ENCODE measurements at places on chromosomes 11 and 22.

- no peak for DNase-seq
Measured at GRCh38 chr11:60935676-60936442, 11.6 kb downstream of the TMEM132A start.

DNA sequence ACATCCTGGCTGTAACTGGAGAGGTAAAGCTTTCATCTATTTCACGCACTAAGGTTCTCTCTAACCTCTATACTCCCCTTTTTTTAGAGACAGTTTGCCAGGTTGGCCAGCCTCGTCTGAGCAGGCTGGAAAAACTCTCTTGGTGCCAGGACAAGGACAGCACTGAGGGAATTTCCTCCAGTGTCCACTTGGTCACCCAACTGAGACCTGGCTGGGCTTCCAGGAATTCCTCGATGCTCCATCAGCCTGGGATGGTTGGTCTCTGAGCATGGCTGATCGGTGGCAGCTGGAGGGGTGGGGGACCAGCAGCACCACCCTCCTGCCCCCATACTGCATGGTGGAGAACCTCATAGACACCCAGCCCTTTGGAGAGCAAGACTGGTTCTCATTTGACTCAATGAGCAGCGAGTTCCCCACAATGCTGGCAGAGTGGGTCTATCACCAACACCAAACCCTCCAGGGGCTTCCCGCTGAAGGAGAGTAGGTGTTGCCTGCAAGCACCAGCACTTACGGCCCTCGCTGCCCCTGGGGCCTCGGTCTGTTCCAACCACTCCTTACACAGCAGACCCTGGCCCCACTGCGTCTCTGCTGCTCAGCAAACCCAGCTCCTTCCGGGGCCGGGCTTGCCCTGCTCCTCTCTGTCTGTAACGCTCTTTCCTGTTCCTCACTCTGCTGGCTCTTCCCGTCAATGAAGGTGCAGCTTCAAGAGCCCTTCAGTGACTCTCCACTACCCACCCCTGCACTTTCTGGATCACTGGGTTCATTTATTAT is 122.2 kb downstream of the ST3GAL4 start:
- DNase-seq, result no peak

DNA sequence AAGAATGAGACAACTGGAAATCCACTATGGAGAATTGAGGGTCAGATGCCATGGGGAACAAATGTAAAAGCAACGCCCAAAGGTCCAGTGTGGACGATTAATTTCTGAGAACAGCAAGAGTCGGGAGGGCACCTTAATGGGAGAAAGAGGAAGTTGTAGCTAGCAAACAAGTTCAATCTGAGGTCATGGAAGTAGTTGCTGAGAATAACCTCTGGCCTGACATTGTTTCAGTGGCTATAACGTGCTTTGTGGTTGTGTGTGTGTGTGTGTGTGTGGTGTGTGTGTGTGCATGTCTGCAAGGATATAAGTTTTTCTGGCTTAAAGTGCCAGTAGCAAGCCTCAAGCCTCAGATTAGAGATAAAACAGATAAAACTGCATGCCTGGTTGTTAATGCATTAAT is 1630.1 kb upstream of the TENM4 start:
- DNase-seq, result no peak

DNA sequence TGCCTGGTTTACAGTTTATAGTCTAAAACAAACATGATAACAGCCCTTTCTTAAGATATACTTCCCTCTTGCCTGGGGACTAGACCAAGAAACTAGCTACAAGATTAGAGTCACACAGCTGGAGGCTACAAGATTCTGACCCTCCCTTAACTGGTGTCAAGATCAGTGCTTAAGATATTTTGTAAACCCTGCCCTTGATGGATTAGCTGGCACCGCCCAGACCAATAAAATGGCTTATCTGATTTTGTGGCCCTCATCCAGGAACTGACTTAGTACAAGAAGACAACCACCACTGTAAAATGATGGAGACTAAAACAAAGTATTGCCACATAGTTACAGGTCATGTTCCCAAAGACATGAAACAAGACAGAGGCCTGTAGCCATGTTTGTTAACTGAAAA is 53.4 kb downstream of the FAM181B start:
- DNase-seq, result no peak

DNA sequence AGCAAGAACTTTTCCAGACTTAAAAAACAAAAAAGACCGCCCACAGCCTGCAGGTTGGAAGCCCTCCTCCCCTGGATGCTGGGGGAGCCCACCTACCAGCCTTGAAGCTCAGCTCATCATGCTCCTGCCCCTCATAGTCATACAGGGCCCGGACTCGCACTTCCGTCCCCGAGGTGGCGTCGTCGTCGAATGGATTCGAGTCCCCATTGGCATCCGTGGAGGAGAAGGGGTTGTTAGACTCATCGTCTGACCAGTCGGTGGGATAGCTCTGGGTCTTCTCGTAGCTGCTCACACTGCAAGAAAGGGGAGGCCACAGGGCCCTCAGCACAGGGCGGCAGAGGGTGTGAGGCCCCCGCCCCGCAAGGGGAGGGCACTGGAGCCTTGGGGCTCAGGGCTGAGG is 19.0 kb upstream of the ARFGAP3 start:
- no peak for DNase-seq

- no peak for DNase-seq
Measured at GRCh38 chr22:49380095-49380827, 447.4 kb downstream of the BRD1 start.

DNA sequence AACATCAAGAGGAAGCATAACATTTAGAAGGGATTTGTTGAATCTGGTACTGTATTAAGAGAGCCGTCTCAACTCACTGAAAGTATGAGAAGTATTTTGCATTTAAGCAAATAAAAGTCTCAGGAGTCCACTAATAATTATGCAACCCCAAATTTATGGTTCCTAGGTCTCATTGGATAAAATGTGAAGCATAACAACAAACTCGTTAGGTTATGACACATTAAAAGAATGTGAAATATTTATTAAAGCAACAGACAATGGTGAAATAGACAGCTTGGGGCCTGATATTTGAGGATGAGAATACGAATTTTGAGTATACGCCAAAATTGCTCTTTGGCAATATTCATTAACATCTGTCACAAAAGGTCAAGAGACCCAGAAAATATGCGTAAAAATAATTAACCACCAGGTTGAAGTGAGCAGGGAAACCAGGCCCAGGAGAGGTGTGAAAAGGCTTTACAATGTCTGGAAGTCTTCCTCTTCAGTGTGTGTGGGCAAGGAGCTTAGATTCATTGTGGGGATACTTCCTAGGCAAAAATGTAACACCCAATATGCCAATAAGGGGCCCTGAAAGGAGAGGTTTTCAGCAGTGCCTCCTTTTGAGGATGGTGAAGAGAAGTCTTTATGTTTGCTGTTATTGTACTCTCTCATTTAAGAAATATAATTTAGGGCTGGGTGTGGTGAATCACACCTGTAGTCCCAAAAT is 89.2 kb downstream of the FDX1 start:
- DNase-seq, result no peak

DNA sequence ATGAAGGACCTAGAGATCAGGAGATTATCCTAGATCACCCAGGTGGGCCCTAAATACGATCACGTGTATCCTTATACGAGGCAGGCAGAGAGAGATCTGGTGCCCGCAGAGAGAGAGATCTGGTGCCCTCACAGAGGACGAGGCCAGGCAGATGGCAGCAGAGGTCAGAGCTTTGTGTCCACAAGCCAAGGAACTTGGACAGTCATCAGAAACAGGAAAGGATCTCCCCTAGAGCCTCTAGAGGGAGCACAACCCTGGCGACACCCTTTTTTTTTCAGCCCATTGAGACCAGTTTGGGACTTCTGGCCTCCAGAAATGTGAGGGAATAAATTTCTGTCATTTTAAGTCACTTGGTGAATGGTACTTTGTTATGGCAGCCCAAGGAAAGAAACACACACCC is 25.5 kb upstream of the TIMP3 start:
- peak; percentile 17 for DNase-seq

- no peak for DNase-seq
Measured at GRCh38 chr11:9616042-9616675, 42.7 kb downstream of the WEE1 start.

- no peak for DNase-seq
Measured at GRCh38 chr11:86443415-86443814, 68.7 kb downstream of the CCDC81 start.

GRCh38 chr22:39384750-39385480 is 14.7 kb upstream of the TAB1 start:
- no peak for DNase-seq

DNA sequence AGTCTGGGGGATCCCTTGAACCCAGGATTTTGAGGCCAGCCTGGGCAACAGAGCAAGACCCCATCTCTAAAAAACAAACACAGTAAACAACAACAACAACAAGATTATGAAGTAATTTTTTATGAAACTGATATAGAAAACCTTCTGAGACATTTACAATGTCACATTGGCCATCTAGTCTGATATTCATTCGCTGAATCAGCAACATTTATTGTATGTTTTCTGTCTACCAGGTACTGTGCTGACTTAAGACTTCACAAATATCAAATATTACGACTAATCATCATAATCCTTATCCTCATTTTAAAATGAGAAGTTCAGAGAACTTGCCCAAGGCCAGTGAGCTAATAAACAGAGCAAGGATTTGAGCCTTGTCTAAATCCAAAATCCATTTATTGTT is 120.8 kb downstream of the ATM start:
- no peak for DNase-seq

GRCh38 chr11:61947486-61948210 is 2.5 kb upstream of the BEST1 start:
- DNase-seq, result peak; percentile 88

DNA sequence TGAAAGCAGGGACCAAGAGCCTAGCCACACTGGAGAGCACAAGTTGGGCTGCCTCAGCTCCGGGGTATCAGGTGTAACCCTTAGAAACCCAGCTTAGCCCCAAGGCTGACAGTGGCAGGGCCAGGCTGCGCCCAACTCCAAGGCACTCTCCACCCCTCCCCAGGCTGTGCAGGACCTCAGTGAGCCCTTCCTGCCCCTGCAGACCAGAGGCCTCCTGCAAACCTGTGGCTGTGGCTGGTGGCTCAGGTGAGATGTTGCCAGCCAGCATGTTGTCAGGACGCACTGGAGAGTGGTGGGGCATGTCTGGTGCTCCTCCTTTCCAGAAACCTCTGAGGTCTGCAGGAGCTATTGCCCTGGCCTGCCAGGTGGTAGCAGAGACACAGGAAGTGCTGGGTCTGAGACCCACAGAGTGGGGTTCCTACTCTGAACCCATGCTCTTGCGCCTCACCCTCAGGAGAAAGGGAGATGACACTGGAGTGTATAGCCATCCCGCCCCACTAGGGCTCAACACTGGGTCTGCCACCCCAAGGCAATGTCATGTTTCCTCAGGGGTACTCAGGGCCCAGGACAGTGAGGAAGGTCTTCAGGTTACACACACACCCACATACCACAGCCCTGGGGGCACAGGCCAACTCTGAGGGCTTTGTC is 2.4 kb upstream of the SCARF2 start:
- DNase-seq, result no peak

DNA sequence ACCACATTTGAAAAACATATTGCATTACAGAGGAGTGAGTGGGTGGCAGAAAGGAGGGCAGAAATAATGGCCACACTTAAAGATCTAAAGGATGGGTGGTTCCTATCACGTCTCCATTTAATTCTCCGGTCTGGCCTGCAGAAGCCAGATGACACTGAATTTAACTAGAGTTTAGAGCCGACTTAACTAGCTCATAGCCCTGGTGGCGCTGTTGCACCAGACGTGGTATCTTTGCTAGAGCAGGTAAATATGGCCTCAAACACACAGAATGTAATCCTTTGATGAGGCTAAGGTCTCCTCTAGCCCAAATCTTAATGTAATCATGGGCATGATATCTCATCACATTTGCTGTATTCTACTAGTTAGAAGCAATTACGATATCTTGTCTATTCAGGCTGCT is 51.5 kb upstream of the GAL start:
- DNase-seq, result peak; percentile 56

DNA sequence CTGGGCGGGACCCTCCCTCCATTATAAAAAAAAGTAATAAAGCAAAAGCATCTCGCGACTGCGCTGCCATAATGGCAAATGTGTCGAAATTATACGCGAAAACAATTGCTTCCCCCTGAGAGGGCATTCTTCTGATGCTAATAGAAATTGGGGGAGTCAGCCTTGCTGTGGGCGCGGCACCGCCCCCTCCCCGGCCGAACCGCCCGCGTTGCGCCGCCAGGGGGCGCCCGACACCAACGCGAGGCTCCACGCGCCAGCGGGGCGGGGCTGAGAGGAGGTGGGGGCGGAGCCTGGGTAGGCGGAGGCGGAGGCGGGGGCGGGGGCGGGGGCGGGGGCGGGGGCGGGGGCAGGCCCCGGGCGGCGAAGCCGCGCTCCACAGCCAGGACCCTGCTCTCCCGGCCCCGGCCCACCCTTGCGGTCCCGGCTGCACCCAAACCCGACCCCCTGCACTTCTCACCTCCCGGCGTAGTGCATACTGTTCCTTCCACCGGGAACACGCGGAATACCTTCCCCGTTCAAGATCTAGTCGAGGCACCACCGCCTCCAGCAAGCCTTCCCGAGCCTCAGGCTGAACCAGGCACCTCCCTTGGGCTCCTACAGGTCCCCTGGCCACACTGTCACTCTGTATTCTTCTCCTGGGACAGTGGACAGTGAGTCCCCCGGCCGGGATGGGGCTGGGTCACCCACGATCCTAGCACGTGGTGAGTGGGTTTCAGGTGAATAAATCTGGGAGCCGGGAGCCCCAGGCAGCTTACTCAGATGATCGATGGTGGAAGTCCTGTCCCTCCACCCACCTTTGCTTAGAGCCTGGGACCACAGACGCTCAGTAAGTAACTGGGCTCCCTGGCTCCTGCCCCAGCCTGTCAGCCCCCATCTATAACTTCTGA is 15.5 kb upstream of the UPK3A start:
- peak; percentile 85 for DNase-seq

GRCh38 chr22:17536269-17536668 is 27.0 kb upstream of the SLC25A18 start:
- DNase-seq, result no peak

- no peak for DNase-seq
Measured at GRCh38 chr11:820655-821511, 2.2 kb downstream of the PNPLA2 start.

GRCh38 chr11:94786264-94787126 is 18.3 kb downstream of the AMOTL1 start:
- peak; percentile 13 for DNase-seq

- DNase-seq, result no peak
Measured at GRCh38 chr11:110712659-110713448, 617 bp upstream of the ARHGAP20 start.

GRCh38 chr11:27248576-27249509 is 114.2 kb downstream of the CCDC34 start:
- DNase-seq, result no peak

Data from hematopoietic multipotent progenitor cell treated with erythropoietin and hydrocortisone succinate and interleukin-3 and kit ligand, for 15 days (in vitro differentiated cells).